ENCODE measurements at places on chromosomes 5 and 9. TPM values are rescaled to one million over a fixed set of nuclear protein-coding genes. Genes with fewer than 3 reads are reported as not detected.

Gene PLGRKT
- total RNA-seq = 20.3 TPM

Gene ACTBL2
- 0.97 TPM for total RNA-seq

Gene CLIC3
- total RNA-seq = 43.2 TPM

Gene MVB12B
- 3.5 TPM for total RNA-seq

Gene SV2C
- total RNA-seq = not detected

Gene TPPP
- under 0.01 TPM for total RNA-seq

Gene SLC4A9
- total RNA-seq = not detected

- DNase-seq = no peak
These were observed 112.8 kb downstream of the MARCHF11 start for GRCh38 chr5:16066810-16067209.

DNA sequence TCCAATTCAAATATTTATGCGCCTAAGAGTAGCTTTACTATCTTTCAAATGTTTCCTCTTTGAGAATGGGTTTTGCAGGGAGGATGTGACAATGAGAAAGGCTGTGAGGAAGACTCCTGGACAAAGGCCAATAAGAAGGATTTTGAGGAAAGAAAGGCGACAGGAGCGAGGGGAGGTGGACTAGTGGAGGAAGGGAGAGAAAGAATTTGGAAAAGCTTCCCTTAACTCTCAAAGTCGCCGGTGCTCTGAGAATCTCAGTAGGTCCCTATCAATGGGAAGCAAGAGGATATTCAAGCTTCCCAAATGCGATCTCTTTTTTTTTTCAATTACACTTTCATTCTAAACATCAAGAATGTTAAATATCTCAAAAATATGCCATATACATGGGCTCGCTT, 2.8 kb upstream of the CDC20B start:
- DNase-seq = no peak

DNA sequence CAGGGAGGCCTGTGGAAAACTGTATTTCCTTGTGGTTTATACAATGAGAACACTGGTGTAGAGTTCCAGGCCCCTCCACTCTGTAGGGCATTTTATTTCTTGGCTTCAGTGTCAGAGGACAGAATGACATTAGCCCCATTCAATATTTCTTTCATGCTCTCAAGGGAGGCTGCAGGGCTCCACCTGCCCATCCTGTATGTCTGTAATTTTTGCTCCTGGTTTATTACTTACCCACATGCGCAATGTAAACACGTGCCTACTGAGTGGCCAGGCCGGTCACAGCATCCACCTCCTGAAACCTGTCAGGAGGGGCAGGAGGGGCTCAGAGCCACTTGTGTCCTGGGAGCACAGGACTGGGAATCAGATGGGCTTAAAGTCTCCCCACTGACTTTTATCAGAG, 82.4 kb downstream of the GADD45G start:
- DNase-seq = no peak

- peak; percentile 84 for DNase-seq
These were observed 1.5 kb upstream of the GPRIN1 start for GRCh38 chr5:176611435-176611834.

GRCh38 chr5:82150559-82150958, 127.6 kb downstream of the RPS23 start:
- no peak for DNase-seq

- no peak for DNase-seq
These were observed 3.0 kb downstream of the HDHD3 start for GRCh38 chr9:113373676-113374392.

DNA sequence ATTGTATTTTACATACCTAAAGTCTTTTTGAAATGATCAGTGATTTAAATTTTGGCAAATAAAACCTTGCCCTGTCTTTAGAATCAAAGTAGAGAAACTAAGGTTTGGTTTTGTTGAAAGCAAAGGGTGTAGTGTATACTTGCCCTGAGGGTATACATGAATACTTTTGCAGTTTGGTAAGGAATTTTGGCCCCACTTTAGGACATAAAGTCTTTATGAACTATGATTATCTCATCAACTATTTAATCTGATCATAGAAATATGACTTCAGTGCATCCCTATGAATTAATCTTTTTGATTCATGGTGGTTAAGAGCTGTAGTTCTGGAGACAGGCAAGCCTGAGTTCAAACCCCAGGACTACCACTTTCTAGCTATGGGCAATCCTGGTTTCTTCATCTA, 17.7 kb downstream of the RAD1 start:
- no peak for DNase-seq

DNA sequence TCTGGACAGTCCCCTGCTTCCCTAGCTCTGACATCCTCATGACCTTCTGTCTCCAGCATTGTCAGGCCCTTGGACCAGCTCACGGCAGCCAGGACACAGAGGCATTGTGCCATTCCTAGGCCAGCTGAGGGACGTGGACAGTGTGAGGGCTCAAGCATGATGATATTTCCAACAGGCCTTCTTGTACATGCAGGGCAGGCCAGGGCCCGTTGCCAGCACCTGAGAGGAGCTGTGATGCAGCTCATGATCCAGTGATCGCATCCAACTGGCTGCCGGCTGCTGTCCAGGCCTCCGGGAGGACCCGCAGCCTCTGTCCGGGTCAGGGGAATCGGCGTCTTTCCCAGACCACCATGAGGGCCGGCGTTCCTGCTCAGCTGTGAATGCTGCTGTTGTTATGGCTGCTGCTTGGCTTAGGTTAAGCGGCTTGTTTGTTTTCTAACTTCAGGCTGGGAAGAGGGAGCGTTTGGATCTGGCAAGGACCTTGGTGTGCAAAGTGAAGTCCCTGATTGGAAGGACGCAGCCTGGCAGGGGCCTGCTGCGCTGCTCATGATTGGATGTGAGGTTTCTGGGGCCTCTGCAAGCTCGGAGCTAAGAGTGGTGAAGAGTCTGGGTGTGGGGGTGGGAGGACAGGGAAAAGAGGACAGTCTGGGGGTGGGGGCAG, 53.8 kb downstream of the PDZD2 start:
- no peak for DNase-seq

GRCh38 chr9:87238545-87238944, 259.1 kb upstream of the DAPK1 start:
- no peak for DNase-seq

- DNase-seq = peak; percentile 90
These were observed 55.9 kb downstream of the TMC1 start for GRCh38 chr9:72577212-72577753.

DNA sequence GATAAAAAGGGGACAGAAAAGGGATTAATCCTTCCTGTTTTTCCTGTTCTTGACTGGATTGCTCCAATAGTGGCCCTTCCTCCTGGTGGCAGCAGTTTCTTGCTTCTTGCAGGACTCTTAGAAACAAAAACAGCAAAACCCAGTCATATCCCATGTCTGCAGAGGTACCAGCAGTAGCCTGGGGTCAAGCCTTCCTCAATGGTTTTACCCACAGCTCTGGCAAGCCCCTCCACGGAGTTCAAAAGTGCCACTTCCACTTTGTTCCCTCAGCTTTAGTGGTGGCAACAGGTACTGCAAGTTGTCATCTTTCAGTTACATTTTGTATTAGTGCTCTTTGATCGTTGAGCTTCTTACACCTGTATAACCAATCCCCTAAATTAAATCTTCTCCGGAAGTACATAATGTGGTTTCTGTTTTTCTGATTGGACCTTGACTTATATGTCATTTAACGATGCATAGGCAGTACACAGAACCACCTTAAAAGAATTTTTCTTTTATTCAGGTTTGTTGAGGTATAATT, 8.7 kb upstream of the RANBP6 start:
- peak; percentile 7 for DNase-seq

GRCh38 chr9:6681957-6682501, 36.5 kb upstream of the GLDC start:
- no peak for DNase-seq

DNA sequence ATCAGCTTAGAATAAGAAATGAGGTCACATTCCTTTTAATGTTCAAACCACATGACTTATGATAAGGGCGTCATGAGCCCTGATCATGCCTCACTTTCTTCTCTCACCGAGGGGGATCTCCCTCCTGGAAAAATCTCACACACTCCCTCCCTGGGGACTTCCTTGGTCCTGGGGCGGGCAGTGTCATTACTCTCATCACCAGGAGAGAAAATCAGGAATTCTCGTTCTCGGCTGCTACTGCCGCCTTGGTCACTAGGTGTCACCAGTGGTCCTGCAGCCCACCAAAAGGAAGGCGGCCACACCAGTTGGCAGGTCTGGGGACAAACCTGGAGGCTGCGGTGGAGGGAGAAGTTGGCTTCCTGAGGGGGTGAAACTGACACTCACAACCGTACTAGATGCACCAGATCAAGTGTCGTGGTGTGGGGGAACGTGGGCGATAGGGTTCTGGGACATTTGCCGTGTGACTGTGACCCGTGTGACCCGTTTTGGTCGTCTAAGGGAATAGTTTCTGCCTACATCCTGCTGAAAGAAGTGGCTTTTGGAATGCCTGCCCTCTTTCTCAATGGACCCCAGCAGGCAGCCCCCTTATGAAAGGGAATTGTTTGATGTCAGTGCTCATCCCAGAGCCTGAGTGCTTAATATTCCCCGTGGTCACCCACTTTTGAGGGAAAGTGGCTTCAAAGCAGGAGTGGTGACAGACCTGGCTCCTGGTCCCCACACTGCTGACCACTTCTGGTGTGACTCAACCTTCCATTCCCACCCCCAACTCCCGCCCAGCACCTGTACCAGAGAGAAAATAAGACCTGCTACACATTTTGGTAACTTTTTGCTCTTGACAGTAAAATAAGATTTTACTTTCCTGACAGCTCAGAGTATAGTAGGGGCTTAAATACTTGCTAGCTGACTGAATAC, 63.2 kb downstream of the ACER2 start:
- DNase-seq = peak; percentile 38

- no peak for DNase-seq
These were observed 280.3 kb downstream of the NPR3 start for GRCh38 chr5:32991421-32991815.

DNA sequence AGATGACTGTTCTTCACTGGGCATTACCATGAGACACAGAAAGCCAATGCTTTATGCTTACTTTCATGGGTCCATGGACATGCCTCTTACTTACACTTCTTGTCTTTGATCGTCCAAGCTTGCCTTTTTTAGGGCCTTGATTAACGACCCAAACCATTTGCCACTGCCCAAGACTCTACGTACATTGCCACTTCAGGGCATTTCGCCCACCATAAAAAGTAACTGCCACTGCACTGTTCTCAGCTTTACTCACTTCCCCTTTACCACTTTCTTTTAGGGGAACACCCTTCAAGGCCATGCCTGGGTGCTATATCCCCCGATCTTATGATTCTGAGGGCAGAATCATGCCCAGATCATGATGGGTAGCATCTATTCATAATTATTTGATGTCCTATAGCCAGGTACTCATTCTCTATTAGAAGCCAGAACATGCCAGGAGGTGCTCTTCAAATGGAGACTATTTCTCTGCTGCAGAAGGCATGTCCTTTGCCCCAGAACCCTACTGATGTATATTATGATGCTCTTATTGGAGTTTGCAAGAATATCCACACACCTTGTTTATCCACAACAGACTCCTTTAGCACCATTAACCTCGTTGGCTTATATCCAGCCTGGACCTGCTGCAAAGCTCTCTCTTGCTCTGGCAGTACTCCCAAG, 64.1 kb upstream of the RAD23B start:
- DNase-seq = no peak

Measured in fibroblast of villous mesenchyme (primary cell).